ENCODE measurements at places on chromosomes 3 and 15. TPM values are rescaled to one million over a fixed set of nuclear protein-coding genes. Genes with fewer than 3 reads are reported as not detected.

The TRPM1 gene
- total RNA-seq: not detected

The TMEM207 gene
- total RNA-seq: not detected

The MRPS11 gene
- 32.9 TPM for total RNA-seq

The GP9 gene
- total RNA-seq: 0.48 TPM

The LYZL4 gene
- not detected for total RNA-seq

The TIGIT gene
- 0.48 TPM for total RNA-seq

The FBXW12 gene
- total RNA-seq: not detected

The SLC2A2 gene
- not detected for total RNA-seq

The ZNF717 gene
- 11.8 TPM for total RNA-seq

DNA sequence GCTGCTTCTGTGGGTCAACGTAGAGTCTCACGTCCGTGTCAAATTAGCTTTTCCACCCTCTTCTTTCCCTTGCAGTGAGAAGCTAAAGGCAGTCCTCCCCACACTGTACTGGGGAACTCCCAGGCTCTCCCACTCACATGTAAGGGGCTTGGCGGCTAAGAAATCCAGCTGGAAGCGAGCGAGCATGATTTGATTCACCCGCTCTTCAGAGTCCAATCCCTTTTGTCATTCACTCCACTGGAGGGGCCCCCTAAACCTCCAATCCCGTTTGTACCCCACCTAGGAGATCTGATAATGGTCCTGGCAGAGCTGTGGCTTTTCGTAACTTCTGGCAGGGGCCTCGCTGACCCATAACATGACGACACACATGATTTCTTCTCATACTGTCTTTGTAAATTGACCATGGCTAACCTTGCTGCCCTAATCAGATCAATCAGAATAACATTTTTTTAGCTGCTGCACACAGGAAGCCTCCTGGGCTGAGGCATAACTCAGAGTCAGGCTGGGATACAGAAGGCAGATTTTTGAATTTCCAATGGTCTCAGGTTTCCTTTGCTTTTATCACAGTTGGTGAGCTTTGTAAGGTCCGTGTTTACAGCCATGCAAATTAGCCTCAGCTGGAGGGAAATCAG lies 235.2 kb downstream of the GREM1 start:
- peak; percentile 73 for DNase-seq

DNA sequence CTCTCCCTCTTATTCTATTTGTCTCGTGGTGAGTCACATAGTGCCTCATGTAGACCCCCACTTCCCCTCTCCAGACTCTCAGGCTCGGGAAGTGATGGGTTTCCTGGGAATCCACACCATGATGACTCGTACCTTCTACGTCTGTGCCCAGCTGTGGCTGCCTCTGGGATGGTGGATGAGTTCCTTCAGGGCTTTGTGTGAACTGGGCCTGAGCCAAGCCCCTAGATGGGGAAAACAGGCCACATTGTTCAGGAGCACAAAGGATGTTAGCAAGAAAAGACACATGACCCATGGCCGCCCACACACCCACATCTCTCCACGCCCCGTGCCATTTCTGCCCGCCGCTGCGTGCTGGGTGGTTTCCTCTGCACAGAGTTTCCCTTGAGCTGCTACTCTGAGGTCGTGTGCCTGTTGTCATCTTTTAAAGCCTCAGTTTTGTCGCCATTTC lies 10.5 kb downstream of the ISG20 start:
- DNase-seq: peak; percentile 79

DNA sequence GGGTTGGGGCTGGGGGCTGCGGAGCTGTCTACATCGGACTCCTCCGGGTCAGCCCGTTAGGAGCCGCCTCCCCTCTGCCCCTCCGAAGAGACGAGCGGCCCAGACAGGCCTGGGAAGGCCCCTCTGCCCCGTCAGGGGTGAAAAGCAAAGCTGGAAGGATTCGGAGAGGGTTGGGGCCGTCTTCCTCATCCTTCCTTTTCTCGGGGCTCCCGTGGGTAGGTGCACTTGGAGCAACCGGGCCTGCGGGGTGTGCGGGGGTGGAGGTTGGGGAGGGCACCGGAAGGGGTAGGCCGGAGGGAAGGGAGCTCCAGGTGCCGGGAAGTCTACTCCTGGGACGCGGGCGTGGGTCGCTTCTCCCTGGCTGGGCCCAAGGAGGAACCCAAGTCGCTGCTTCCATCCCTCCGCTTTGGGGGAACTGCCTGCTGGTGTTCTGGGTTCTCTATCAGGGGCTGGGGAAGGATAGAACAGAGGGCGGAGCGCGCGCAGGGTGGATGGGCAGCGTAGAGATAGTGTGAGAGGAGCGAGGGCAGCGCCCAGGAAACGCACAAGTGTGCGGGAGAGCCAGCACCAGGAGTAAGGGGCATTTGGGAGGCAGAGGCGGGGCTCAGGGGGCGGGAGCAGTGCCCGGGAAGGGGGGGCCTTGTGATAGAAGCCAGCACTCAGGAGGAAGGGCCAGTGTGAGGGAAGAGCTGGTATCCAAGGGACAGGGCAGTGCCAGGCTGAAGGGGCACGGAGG lies 590 bp downstream of the POLR2H start:
- DNase-seq: peak; percentile 89

DNA sequence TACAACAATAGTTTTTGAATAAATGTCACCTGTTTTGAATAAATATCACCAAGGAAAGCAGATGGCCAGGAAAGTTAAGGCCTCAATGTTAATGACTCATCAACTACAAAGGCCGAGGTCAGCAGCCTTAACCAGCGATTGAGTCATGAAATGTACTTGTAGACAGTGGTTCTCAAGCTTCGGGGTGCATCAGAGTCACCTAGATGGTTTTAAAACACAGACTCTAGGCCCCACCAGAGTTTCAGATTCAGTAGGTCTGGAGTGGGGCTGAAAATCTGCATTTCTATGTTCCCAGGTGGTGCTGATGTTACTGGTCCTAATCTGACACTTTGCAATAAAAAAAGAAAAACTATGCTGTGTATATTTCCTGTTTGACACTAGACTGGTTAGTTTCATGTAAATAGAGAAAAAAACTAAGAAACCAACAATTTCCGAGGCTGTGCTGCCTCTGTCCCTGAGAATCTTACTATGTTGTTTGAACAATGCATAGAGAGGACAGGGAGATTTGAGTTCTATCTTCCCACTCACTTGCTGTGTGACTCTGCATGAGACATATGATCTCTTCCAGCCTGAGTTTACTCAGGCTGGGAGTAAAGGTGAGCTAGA lies 9.8 kb downstream of the RAB27A start:
- DNase-seq: no peak

GRCh38 chr3:18883571-18883970 lies 264.7 kb upstream of the KCNH8 start:
- DNase-seq: no peak

DNA sequence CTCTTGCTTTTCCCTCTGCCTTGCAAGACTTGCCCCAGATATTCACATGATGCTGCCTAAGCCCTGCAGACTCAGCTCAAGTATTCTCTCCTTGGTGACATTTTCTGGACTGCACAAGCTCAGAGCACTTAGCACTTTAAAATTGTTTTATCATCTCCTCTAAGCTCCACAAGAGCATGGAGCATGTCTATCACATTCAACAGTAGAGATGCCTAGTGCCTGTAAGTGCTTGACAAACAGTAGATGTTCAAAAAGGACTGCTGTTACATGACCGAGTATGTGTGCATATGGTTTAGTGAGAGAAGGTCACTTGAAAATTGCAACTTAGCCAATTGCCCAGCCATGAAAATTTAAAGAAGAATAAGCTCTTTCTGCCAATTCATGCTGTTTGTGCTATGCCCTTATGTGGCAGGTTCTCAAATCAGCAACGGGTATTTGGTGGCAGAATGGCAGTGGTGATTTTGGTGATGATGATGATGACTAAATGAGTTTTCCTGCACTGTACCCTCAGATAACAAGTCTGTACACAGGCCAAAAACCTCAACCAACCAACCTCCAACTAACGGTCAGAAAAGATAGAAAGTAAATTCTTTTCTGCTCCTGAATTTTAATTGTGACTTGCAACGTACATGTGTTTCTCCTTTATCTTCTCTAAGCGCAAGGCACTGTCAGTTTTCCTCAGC lies 647.2 kb upstream of the UBE2E2 start:
- DNase-seq: no peak

- peak; percentile 87 for DNase-seq
Measured at GRCh38 chr3:194485881-194486539, 792 bp downstream of the ATP13A3 start.

DNA sequence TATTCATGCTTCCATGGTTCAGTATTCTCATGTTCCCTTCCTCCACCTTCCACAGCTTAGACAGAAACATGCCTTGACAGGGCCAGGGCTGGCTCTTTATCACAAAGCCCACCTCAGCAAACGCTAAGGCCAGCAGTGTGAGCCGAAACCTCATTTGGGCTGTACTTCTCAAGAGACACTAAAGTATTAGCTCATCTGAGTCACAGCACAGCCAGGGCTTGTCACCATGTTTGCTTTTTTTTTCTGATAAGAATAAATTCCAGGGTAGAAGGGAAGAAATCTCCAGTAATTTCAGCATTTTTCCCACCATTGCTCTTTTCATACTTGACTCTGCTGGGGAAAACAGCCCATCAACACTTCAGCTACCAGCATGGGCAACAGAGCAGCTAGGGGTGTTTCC lies 95.4 kb downstream of the MYLK start:
- DNase-seq: no peak

DNA sequence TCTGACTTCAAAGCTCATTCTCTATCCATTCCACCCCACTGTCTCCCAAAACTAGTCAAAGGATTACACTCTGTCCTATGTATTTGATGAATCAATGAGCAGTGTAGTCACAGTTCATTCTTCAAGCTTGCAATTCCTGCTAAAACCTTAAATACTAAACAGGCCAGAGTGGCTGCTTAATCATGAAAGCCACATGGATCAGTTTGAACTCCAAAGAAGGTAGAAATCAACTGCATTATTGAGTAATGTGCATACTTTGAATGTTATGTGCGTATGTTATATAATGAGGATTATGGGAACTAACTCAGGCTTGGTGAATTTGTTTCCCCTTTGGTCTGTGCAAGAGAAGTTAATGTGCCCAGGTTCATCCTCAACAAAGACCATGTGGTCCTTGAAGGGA lies 45.4 kb downstream of the PRICKLE2 start:
- DNase-seq: no peak

GRCh38 chr3:4060064-4060463 lies 243.1 kb upstream of the SETMAR start:
- no peak for DNase-seq

DNA sequence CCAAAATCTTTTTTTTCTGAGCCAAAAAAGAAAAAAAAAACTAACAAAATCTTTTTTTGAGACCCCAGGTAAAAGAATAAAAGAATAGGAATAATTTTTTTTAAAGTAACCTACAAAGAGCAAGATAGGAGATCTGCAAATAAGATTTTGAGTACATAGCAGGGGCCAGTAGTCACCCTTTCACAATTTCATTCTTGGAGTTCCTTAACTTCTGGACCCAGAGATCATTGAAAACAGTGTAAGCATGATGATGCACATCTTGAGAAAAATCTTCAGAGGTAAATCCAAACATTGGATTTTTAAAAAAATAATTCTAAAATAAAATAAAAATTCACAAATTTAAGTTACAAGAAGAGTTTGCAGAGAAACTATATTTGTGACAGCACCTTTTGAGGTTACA lies 18.8 kb downstream of the TFRC start:
- no peak for DNase-seq

DNA sequence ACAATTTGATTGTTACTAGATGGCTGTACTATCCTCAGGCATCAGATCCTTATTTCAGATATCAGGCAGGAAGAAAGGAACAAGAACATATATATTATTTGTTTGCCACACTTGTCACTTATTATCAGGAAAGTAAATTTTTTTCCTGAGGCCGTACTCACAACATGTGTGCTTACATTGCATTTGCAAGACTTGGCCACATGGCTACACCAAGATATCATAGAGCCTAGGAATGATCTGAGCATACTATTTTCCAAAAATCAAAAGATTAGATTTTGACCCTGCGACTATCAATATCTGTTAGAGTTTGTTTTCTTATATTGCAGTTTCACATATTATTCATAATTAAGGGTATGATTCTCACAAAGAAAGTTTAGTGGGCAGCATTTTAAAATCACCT lies 426.2 kb upstream of the BCHE start:
- no peak for DNase-seq

DNA sequence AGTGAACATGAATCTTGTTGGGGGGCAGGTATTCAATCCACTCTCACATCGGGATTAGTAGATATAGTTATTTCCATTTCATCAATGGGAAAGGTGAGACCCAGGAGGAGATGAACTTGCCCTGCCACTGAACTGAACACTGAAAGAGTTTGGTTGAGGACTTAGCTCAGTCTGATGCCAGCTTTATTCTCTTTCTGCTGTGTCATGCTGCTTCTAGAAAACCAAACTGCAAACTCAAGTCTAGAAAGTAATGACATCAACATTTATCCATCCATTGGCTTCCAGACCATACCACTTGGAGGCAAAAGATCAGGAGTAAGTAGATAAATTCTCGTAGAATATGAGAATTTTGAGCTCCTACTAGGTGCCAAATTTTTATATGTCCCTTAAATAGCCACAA lies 288.0 kb upstream of the CTNNB1 start:
- DNase-seq: no peak

DNA sequence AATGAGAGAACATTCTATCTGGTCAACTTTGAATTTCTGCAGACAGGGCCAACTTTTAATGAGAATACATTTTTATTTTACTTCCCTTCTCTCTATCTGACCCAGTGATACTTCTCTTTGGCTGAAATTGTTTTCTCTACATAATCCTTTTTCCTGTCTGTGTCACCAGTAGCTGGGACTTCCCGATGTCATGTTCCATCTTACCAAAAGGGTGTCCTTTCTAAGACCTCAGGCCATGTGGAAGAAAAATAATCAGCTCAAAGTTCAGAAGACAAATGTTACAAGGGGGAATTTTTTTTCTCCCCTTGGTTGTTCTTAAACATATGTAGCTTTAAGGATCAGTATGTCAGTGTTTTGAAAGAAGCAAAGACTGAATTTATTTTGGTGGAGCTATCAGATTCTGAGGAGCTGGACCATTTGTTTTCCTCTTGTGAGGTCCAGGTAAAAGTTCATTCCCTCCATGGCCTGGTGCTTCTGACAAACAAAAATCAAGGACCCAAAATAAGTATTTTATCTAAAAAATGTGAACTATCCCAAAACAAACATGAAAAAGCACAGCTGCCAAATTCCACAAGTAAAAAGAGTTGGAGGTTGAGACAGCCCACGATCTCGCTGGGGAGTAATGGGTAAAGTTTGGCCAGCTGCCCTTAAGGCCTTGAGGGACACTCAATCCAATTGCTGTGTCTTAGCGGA lies 859.4 kb upstream of the NR2F2 start:
- peak; percentile 74 for DNase-seq

DNA sequence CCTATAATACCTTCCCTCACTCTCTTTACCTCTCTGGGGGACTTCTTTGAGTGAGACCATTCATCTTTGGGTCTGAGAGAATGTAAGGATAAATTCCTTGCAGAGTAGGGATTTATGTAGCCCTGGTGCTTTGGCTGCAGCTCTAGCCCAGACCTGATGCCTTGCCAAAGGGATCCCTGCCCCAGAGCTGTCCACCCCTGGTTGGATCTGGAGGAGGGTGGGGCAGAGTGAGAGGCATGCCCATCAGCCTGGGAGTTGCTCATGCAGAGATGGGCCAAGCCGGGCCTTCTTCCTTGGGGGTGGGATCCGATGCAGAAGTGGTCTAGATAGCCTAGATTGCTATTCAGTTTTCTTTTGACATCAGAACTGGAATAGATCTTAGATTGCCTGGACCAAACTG lies 31.5 kb downstream of the RTP1 start:
- no peak for DNase-seq

GRCh38 chr3:115834068-115834467 lies 210.8 kb downstream of the GAP43 start:
- no peak for DNase-seq

- no peak for DNase-seq
Measured at GRCh38 chr3:180457225-180457624, 144.7 kb upstream of the TTC14 start.

- peak; percentile 17 for DNase-seq
Measured at GRCh38 chr3:123338620-123339061, 110.2 kb downstream of the ADCY5 start.

Measured in posterior vena cava (tissue), 2 donors.